ENCODE measurements at places on chromosomes 5 and 9.

- no peak for DNase-seq
Observed at GRCh38 chr5:55960779-55961178, 34.0 kb downstream of the IL6ST start.

GRCh38 chr5:110478895-110479294, 247.6 kb downstream of the TMEM232 start:
- no peak for DNase-seq

- DNase-seq, result no peak
Observed at GRCh38 chr9:95177617-95178016, 139.9 kb downstream of the FANCC start.

DNA sequence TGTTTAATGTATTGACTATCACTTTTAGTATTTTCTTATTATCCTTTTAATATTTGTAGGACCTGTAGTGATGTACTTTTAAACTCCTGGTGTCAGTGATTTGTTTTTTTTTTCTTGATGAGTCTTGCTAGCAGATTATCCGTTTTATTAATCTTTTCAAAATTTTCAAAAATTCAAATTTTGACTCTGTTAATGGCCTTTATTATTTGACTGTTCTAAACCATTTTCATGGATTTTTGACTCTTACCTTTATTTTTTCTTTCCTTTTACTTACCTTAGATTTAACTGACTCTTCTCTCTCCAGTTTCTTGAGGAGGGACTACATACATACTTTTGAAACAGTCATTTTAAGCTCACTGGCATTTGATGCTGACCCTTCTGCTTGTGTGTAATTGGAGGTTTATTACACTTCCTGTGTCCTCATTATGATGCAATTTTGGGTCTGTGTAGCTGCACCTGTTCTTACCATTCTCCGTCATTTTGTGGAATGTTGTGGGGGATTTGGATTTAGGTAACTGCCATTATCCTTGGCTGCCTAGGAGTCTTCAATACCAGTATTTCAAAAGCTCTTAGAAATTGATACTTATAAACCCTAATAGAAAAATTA, 32.0 kb upstream of the EXOC3 start:
- DNase-seq, result no peak

DNA sequence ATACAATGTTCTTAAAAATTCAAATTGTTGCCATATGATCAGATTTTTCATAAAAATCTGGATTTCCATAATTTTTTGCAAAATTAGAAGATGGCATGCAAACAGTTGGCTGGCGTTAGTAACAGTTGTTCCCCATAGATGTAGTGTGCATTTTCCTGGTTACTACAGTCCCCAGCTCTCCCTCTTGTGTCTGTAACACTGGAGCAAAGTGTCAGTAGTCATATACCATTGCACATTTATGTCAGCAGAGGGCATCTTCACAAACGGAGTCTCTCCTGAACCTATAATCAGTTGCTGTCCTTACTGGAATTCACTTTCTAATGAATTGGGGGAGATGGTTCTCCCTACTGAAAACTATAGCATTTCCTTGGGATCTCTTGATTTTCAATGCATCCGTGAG, 44.7 kb upstream of the DMAC1 start:
- peak; percentile 23 for DNase-seq

- DNase-seq, result no peak
Observed at GRCh38 chr5:142437563-142437962, 112.7 kb upstream of the SPRY4 start.

- DNase-seq, result no peak
Observed at GRCh38 chr5:25439025-25439424, 794.2 kb upstream of the CDH10 start.

DNA sequence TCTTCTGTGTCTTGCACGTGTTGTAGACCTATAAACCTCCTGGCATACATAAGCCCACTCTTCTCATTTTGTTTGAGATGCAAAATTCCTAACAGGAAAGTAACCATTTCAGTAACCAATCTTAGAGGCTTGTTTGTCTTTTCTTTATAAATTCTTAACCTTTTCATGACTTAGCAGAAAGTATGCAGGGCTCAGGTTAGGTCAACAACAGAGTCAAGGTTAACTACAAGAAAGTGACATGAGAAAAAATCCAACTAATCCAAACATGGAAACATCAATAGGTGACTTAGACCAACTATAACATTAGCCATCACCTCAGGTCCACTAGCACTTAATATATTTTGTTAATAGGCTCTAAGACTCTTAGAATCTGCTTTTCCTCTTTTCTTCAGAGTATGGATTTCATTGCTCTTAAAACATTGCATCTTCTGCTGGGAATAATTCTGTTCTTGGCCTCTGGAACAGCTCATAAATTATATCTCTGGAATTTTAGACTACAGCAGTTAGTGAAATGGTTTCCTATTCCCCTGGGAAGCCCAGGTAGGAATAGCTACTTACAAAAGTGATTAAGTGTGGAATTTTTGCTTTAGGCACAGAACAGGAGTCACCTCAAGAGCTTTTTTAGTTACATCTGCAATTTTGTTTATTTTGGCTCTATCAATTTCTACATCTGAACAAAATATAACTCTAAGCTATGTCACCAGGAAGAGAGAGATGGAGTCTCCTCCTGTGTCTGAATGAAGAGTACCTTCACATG, 155.3 kb upstream of the ANKRD55 start:
- no peak for DNase-seq

DNA sequence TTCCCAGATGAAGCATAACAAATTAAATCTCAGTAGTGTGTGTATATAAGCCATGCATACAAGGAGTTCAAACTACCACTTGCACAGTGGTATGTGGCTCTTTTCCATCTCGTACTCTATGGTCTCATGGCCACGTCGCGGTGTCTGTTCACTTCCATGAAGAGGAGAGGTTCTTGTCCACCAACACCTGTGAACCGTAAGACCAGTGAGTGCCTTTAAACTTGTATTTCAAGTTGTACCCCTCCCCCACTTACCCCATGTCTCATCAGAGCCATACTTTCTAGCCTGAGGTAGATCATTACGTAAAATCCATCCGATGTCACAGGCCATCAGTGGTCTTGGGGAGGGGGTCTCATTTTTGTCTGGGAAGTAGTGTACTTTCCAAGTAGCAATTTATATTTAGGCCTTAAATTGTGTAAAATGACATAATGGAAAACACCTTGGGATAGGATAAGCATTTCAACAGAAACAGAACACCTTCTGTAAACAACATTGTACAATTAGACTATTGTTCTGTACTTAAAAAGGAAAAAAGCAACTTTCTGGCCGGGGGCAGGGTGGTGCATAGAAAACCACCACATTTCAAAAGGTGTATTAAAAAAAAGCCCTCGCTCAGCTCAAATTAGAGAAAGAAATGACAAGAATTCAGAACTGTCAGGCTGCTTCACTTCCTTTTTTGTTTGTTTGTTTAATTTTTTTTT, 163.0 kb downstream of the SMARCA2 start:
- no peak for DNase-seq

DNA sequence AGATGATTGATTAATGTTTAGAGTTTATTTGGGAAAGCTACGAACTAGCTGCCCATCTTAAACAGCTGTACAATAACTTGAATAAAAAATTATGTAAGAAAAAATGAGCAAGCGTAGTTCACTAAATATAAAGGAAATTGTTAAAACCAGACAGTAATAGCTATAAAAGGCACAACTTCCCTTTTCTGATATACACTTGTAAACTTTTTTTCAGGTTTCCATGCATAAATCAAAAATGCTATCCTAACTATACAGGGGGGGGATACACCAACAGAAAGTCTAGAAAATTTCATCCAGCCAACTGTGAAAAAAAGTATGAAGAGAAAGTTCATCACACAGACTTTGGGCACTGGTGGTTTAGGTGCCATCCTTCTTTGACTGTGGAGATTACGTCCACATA, 122.3 kb downstream of the NR3C1 start:
- DNase-seq, result no peak

DNA sequence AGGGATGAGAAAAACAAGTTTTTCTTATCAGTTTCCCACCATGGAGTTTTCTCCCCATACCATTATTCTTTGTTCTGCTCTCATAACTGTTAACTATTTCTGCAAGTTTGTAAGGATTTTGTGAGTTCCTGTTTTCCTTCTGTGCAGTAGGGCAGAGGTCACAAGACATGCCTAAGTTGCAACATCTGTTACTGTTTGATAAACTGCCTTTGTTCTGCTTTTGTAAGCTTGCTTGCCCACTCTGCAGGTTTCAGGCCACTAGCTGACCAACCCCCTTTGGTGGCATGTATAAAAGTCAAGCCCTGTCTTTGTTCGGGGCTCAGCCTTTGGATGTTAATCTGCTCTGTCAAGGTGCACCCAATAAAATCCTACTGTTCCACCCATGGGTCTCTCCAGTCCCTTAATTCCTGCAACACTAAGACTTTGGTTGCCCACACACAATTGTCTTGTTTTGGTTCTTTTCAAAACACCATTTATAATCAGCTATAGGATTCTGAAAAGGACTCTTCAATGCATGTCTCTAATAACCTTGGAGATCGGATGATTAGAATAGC, 545.4 kb downstream of the CDH9 start:
- DNase-seq, result no peak

DNA sequence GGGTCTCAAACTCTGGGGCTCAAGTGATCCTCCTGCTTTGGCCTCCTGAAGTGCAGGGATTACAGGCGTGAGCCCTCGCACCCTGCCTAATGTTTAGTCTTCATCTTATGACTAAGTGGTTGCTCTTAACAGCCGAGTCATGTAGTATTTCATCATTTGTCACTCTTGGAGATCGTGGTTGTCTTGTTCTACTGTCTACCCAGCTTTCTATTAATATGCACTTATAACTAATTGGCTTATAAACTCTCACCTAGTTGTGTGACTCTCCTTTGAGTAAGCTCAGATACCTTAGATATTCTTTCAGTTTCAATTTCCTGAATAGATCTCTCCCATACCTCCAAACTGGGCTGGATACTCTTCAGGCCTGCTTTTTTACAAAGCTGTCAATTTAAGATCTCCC, 19.9 kb downstream of the SLC44A1 start:
- no peak for DNase-seq

GRCh38 chr5:39742916-39743315, 318.1 kb upstream of the DAB2 start:
- DNase-seq, result no peak

DNA sequence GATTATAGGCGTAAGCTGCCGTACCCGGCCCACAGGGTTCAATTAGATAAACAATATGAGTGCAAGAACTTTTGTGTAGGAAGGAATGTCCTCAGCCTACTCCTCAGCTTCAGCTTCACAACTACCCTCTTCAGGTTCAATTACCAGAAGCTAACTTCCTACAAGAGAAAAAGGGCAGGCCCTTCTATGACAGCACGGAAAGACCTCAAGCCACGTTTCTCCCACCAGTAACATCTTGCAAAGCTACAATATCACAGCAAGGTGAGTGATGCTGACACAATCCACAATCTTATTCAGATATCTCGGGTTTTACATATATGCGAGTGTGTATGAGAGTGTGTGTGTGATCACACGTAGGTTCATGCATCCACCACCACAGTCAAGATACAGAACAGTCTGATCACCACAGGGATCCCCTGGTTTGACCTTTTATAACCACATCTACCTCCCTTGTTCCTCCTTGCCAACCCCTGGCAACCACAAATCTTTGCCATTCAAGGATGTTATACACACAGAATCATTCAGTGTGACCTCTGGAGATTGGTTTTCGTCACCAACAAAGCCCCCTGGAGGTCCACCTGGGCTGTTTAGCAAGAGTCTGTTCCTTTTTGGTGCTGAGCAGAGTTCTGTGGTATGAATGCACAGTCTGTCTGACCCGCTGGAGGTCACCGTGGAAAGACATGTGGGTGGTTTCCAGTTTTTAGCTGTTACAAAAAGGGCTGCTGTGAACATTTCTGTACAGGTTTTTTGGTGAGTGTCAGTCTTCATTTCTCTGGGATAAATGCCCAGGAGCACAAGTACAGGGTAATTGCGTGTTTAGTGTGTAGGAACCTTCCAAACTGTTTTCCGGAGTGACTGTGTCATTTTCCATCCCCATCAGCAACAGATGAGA, 38.2 kb downstream of the IPPK start:
- no peak for DNase-seq

All from T-helper 1 cell (primary cell).